ENCODE measurements at places on chromosomes 2 and 18.

DNA sequence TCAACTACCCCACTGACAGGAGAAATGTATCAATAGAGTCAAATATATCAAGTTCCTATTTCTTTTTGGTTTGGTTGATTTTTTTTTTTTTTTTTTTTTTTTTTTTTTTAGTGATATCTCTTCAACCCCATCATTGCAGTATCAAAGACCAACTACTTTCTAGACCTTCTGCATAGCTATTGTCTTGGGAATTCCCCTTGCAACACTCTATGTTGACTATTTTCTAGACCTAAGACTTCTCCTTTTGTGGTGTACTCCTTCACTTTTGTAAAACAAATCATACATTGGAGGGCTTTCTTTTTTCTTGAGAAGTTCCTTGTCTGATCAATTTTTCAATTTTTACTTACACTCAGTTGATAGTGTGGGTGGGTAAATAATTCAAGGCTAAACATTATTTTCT, 46.5 kb upstream of the NR4A2 start:
- DNase-seq, result no peak

GRCh38 chr2:69735686-69736085, 6.2 kb upstream of the ANXA4 start:
- no peak for DNase-seq

DNA sequence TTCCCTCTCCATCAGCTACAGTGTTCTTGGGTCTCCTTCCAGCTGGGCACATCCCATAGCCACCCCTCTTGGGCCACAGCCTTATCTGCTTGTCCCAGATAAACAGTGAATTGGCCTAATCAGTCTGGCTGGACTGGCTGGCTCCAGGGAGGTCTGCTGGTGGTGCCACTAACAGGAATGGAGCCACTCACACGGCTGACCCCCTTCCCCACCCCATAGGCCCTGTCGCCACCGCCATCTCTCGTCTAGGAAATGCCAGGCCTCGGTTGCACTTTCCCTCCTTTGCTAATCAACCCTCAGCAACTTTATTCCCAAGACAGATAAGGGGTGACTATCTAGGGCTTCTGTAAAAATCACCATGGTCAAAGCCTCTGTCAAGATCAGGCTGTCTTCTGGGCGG, 23.0 kb upstream of the TNP1 start:
- no peak for DNase-seq

- DNase-seq, result peak; percentile 54
Measured at GRCh38 chr2:160427629-160428404, 65.8 kb downstream of the RBMS1 start.

DNA sequence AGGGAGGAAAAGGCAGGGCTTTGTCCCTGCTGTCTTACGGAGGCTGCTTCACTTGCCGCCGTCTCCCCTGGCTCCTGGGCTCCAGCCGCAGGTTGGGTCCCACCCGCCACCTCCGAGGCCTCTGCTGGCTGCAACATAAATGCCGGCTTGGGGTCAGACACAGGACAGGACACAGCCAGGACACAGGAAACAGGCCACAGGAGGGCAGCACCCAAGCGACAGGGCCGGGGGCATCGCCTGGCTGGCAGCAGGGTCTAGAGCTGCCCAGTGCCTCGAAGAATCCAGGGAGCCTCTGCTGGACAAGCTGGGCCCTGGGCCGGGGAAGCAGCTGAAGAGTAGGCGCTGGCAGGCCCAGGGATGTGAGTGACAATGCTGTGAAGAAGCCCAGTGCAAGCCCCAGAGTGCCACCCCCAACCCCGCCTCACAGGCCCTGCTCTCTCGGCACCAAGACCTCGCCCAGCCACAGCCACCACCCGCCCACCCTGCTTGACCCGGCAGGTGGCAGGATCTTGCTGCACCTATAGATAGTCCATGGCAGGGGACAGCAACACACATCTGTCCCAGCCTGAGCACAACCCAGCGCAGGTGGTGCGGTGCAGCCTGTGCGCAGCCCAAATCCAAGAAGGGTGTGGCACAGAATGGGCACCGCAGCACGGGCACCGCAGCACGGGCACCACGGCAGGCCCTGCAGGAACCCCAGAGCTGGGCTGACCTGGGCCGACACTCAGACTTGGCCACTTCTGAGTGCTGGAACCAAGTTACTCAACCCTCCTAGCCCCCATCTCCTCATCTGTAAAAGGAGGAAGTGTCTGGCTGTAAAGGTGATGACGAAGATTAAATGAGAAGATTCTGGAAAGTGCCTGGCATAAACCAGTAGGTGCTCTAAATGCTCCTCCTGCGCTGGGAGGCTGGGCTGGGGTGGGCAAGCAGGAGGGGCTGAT, 55.6 kb downstream of the BIN1 start:
- no peak for DNase-seq

- no peak for DNase-seq
Measured at GRCh38 chr2:105760191-105760590, 15.5 kb downstream of the NCK2 start.

DNA sequence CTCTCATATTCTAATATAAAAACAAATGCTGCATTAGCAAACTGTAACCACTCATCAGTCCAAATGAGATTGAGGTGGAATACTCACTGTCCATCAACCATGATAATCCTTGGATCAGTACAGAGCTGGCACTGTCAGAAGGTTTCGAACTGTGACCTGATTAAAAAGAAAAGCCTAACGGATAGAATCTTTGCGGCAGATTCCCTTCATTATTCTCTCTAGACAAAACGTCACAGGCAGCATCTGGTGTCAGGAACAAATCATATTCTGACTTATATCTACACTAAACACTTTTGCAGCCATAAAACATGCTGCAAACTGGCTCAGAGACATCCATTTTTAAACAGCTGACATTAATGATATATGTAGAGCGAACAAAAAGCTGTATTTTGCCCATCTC, 677.7 kb upstream of the NXPH2 start:
- DNase-seq, result no peak

- DNase-seq, result no peak
Measured at GRCh38 chr2:241112592-241112991, 10.5 kb upstream of the MTERF4 start.

GRCh38 chr18:61595615-61596251, 262.5 kb downstream of the CDH20 start:
- DNase-seq, result no peak

DNA sequence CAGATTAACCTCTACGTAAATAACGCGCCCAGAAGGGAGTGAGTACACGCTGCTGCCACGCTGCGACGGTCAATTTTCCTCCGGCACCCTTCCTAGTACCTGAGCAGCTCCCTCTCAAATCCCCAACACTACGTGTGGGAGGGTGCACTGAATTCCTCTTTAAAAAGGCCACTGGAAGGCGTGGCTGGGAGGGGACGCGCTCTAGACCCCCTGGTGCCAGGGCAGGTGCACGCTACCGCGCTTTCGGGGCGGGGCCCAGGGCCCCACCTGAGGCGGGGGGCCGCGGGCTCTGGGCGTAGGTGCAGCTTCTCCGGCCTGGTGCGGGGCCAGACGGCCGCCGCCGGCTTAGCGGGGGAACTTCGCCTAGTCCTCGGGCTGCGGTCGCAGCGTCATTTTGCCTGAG, 668 bp upstream of the ANKRD12 start:
- DNase-seq, result peak; percentile 47

GRCh38 chr2:159010963-159011362, 42.5 kb downstream of the TANC1 start:
- no peak for DNase-seq

DNA sequence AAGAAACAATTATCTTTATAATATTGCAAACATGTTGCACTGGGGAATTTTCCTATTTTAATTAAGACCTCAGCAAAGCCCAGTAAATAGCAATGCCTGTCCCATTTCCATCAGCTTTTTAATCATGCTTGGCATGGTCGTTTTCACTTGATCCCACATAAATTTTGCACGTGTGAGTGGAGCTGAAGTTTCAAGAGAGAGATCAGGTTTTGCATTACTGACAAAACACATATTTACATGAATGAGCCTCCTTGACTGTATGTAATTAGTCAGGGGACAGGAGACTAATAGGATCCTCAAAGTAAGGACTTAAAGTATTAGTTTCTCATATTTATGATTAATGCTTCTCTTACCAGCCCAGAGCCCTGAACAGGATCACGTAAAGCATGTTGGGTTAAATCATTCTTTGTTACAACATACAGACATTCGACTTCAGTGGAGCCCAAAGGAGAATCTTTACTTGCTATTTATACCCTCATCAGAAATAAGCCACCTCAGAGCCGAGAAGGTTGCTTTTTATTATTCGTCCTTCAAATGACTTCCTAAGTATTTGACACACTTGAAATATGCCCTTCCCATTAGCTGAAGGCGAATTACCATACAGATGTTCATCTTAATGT, 711.3 kb downstream of the GALR1 start:
- no peak for DNase-seq

DNA sequence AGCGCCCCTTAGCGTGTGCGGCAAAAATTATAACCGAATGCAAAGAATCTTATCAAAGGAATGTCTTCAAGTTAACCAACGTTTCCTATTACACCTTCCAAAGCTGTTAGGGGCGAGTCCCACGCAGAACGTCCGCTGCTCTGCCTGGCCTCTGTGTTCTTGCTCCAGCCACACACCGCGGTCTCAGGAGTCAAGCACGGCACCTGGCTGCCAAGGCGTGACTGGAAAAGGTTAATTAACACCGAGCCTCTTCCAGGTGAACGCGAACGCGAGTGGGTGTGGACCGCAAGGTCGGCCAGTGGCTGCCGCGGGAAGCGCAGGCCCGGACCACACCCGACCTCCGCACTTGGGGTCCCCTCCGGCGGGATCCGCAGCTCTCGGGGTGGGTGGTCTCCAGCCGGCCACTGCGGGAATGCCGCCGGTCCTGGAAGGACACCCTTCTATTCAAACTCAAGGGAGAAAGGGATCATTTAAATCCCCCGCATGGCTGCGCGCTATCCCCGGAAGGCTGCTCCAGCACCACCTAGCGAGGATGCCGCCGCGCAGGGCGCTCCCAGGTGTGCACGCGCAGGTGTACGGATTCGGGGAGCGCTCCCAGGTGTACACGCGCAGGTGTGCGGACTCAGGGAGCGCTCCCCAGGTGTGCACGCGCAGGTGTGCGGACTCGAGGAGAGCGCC, 830 bp downstream of the CYB5A start:
- DNase-seq, result peak; percentile 12

DNA sequence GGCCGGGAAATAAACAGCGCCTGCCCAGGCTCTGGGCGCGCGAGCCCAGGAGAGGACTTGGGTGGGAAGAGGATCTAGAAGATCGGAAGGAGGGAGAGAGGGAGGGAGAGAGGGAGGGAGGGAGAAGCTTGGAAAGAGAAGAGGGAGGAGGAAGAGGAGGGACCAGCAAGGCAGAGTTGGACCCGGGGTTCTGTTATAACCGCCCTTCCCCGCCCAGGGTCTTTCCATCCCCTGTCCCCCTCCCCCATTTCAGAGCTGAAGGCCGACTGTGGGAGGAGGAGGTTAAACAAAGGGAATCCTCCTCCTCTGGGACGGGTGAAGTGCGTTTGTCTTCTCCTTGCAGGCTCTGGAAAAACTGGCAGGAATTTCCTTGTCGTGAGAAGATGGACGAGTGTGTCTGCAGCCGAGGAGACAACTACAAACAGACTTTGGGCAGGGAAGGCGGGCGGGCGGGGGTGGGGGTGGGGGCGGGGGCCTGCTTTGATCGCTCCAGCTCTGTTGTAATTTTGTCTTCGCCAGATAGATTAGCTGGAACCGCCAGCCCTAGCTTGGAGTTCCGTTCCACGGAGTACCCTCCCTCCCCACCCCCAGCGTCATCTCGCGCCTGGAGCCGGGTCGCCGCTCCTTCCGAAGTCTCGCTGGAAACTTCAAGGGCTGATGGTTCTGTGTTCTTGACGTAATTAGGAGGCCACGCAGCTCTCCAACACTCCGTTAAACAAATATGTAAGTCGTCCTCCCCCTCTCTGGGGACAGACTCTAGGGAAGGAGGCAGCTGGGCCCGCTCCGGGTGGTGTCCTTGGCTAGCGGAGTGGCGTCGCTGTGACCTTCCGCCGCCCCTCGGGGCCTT, 6.4 kb upstream of the SP9 start:
- DNase-seq, result no peak

DNA sequence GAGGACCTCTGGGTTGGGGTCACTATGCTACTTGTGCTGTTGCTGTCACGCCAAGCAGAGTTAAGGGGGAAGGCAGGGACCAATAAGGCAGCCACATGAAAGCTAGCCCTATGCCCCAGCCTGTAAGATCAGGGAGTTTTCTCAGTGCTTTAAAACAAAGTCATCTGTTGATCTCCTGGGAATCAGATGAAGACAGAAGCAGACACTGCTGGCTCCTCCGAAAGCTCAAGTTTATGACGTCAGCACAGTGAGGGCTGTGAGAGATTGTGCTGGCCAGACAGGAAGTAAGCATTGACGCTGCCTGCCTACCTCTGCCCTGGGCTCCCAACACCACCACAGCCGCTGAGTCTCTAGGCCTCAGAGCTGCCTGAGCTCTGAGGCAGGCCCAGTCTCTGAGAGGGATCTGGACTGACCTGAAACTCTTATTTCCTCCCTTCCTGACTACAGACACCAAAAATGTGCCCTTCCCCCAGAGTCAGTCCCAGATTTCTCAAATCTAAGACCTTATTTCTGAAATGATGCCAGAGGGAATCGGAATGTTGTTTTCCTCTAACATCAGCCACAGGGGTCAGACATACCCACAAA, 118.1 kb upstream of the EPAS1 start:
- DNase-seq, result peak; percentile 36

DNA sequence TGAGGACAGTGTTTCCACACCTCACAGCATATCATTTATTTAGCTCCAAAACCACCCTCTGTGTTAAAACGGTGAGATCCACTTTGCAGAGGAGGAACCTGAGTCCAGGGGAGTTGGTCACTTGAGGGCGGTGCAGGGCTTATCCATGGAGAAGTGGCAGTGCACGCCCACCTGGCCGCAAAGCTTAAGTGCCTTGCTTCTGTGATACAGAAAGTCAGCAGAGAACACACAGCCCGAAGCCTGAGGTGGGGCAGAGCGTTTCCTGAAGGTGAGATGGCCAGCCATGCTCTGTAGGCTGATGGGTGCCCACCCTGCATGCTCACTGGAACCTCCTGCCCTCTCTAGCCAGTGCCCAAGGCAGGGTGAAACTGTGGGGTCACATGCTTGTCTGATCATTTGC, 87.3 kb downstream of the SH3RF3 start:
- no peak for DNase-seq

DNA sequence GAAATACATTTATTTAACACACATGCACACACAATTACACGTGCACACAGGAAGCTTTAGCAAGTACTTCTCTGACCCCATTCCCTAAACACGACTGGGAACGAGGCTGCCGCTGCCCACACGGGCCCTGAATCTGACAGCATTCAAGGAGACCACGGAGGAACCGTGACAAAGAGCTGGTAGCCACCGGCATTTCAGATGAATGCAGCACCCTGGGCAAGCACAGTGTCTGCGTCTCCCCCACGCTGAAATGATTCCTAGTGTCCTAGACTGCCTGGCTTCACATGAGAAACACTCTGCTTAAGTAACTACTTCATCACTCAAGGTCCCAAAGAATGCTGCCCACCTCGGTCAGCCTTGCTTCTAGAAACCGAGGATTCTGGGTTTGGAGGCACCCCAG, 95.0 kb downstream of the HDAC4 start:
- no peak for DNase-seq

- DNase-seq, result no peak
Measured at GRCh38 chr2:136359121-136359965, 241.4 kb upstream of the CXCR4 start.
